GM13976 (cell line): ENCODE measurements at places on chromosomes 16 and 17.

DNA sequence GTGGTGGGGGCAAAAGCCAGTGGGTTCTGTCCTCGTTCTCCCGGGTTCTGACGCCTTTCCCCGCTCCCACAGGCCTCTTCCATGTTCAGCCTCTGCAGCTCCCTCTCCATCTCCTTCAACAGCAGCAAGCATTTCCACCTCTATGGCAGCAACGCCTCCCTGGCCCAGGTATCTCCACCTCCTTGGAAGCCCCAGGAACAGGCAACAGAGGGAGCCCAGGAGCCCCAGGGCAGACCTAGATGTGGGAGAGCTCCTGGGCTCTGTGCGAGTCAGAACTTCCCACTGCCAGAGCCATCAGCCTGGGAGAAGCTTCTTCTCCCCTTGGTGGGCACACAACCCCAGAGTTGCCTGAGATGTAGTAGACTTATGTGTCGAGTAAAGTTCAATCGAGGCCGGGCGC is 7.8 kb downstream of the ZNF768 start:
- DNase-seq = no peak

DNA sequence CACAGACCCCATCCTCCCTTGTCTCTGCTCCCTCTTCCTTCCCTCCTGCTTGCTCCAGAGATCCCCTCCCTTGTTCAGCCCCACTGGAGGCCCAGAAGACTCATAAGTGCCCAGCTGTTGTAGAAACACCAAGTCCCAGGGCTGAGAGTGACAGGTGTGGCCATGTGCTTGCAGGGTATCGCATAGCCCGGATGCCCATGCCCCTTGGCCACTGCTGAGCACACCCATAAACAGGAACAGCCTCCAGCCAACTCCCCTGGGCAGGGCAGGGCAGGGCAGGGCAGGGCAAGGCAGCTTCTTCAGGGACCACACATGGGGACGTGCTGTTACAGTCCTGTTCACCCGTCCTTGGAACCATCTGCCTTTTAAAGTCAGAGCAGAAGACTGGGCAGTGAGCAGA is 2.0 kb downstream of the CACNG1 start:
- DNase-seq = no peak

DNA sequence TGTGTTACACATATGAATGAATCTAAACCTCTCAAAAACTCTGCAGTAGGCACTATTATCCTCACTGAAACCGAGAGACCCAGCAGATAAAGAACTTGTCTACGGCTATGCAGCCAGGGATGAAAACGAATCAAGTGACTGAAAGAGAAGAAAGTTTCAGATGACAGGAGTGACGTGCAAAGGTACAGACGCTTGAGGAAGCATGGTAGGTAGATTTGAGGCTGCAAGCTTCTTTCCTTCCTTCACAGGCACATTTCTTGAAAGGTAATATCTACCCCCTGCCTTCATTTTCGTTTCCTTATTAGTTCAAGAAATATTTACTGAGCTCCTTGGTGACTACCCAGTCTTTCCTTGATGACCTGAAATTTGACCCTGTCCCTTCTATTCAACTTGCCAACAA is 211.5 kb upstream of the AXIN2 start:
- DNase-seq = no peak

DNA sequence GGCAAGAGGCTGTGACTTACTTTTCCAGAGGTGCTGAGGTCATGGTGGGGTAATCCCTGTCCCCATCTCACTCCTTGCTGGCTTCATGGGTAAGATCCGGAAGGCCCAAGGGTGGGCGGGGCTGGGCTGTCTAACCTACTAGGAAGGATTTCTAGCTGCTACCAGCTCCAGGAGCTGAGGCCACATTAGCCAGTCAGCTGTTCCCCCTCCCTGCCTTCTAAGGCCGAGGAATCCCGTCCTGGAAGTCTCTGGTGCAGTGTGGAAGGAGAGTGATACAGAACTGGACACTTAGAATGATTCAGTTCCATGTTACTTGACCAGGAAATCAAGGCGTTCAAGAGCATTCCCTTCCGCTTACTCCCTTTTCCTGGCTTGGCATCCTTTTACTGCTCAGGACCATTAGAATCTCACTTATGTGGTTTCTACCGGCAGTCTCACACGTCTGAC is 8.9 kb downstream of the GNGT2 start:
- DNase-seq = no peak

GRCh38 chr16:9232102-9232770 is 140.8 kb downstream of the HAPSTR1 start:
- no peak for DNase-seq

DNA sequence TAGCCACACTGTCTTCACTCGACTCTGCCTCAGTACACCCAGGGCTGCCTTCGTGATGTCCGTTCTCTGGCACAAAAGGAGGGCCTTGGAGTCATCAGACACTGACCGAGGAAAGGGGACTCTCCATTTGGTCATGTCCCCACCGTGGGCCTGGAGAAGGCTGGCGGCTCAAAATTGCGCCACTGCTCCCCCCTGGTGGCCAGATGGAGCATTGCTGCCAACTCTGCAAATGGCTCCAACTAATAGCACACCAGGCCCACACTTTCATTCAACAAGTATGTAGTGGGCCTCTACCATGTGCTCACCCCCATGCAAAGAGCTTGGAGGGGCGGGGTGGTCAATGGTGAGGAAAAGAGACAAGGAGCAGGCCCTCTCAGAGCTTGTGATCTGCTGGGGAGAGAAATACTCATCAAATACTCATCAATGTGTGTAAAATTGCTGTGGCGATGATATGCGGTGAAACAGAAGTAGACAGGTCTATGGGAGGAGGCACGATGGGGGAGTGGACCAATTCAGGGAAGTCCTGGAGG is 5.2 kb upstream of the GRIN2C start:
- peak; percentile 88 for DNase-seq

DNA sequence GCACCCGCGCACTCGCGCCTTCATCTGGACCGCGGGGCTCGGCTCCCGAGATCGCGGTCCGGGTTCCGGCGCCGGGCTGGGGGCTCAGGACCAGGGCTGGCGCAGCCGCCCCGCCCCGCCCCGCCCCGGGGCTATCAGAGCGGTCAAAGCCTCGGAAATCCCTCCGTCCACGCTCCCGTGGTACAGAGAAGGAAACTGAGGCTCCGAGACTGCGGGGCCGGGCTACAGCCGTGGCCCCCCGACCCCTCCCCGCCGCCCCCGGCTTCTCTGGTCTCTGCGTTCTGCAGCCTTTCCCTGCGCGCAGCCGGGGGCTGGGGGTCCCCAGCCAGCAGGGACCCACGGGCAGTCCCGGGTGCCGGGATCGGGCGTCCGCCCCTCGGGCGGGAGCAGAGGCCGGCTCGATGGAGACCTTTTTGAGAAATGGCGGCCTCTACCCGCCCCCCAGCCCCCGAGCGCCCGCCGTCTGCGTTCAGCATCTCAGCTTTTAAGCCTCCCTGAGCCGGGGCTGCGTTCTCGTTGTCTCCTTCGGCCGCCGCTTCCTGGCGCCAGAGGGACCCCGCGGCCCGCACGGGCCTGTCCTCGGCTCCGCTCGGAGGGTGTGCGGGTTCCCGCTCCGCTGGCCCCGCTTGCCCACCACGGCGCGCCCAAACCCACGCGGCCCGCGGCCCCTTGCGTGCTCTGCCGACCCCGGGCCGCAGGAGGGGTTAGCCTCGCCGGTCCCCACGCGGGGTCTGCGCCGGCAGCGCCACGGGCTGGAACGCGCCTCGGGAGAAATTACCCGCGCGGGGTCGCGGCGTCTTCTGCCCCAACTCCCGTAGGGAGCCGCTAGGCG is 1.5 kb upstream of the NPTX1 start:
- DNase-seq = peak; percentile 72

GRCh38 chr16:64489449-64489848 is 632.4 kb downstream of the CDH11 start:
- no peak for DNase-seq

DNA sequence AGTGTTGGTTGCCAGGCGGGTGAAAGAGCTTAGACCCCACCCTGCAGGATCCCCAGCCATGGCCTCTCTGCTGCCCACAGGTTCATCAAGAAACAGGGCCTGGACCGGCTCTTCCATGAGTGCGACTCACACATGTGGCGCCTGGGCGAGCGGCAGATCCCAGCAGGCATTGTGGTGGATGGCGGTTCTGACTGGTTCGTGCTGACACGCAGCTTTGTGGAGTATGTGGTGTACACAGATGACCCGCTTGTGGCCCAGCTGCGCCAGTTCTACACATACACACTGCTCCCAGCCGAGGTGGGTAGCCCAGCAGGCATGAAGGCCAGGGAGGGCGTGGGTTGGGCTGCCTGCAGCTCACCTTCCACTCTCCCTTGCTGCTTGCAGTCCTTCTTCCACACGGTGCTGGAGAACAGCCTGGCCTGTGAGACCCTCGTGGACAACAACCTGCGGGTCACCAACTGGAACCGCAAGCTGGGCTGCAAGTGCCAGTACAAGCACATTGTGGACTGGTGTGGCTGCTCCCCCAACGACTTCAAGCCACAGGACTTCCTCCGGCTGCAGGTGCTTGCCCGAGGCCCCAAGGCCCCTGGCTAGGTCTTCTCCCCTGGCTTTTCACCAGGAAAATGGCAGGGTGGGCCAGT is 9.9 kb downstream of the XYLT2 start:
- no peak for DNase-seq

DNA sequence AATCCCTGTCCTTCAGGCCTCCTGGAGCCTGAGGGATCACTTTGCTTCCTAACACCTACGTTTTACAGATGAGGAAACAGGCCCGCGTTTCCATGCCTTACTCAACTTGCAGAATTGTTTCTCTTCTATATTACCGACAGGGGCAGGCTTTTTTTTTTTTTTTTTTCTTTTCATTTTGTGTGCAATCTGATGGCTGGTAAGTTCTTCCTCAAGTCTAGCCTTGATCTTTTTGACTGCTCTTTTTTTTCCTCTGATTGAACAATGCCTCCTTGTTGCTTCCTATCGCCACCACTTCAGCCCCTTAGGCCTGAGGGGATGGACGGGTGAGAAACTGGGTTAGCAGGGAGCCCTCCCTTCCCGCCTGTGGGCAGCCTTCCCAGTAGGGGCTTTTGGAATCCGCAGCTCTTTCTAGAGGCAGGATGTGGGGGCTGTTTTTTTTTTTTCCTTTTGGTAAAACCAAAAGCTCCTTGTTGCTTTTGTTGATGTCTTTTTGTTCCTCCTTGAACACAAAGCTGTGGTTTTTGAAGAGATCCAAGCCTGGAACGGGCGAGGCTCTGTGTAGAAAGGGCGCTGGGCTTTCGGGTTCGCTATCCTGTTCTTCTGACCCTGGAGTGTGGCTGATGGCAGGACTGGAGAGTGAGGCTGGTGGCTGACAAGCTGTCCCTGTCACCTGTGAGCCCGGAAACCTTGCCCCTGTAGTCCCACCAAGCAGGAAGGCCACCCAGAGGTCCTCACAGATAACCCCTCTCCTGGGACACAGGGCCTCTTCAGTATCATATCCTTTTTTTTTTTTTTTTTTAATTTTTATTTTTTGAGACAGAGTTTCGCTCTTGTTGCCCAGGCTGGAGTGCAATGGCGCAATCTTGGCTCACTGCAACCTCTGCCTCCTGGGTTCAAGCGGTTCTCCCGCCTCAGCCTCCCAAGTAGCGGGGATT is 14.0 kb downstream of the LASP1 start:
- DNase-seq = no peak

GRCh38 chr17:38892083-38892482 is 22.2 kb downstream of the LASP1 start:
- DNase-seq = no peak

- DNase-seq = no peak
These were observed 12.1 kb upstream of the EDC4 start for GRCh38 chr16:67860589-67861398.

- DNase-seq = peak; percentile 88
These were observed at the start of gene CORO6 for GRCh38 chr17:29622337-29623282. CORO6 (minus strand) TSS chr17:29622912; CDS start chr17:29621421, 1,491 bp downstream.

GRCh38 chr16:751152-752006 is 9.2 kb upstream of the MSLN start:
- DNase-seq = no peak

DNA sequence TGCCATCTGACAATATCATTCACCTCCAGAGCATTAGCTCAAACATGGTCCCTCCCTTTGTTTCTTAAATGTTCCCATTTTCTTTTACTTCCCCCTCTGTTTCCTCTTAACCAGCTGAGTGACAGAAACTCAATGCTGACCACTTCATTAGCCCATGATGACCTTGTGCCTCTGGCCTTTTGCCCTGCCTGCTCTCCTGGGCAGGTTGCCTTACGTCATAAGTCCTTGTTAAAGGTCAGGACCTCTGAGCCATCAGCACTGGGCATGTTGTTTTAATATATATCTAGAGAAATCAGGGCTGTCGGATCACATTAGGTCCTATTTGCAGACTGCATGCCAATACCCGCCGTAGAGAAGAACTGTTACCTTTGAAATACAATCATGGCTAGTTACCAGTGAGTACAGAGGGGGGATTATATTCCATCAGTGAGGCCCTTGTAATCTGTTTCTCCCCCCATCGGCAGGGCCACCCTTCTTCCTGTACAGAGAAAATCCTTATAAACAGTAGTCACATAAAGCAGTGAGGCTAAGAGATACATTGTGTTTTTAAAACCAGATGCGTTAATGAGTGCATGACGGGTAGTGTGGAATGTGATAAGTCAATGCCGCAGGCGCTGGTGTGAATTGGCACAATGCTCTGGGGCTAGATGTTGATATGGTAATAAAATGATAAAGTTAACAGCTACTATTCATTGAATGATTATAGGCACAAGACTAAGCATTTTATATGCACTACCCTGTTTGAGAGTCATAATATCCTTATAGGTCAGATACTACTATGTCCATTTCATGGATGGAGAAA is 94.3 kb upstream of the ZFHX3 start:
- no peak for DNase-seq

DNA sequence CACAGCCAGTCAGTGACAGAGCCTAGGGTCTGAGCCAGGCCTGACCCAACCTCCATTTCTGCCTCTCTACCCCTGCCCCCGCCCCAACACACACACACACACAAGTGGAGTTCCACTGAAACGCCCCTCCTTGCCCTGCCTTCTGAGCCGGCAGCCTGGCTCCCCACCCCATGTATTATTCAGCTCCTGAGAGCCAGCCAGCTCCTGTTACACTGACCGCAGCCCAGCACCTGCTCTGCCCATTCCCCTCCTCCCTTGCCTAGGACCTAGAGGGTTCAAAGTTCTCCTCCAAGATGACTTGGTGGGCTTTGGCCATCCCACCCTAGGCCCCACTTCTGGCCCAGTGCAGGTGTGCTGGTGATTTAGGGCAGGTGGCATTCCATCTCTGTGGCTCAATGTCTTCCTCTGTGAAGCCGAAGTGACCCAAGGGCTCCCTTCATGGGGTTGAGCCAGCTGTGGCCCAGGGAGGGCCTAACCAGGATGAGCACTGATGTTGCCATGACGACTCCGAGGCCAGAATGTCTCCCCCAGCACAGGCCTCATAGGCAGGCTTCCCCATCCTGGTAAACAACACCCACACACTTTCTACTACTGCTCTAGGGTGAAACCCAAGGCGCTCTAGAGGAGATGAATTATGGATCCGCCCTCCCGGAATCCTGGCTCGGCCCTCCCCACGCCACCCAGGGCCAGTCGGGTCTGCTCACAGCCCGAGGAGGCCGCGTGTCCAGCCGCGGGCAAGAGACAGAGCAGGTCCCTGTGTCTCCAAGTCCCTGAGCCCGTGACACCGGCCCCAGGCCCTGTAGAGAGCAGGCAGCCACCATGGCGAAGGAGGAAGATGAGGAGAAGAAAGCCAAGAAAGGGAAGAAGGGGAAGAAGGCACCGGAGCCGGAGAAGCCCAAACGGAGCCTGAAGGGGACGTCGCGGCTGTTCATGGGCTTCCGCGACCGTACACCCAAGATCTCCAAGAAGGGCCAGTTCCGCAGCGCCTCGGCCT is 9.7 kb downstream of the MYO15A start:
- no peak for DNase-seq
